ENCODE measurements at places on chromosomes 7 and 10.

- no peak for DNase-seq
Measured at GRCh38 chr10:106181501-106181900, 983.0 kb downstream of the SORCS1 start.

GRCh38 chr7:680411-681127 is 45.9 kb upstream of the DNAAF5 start:
- peak; percentile 42 for DNase-seq

GRCh38 chr10:88004451-88004850 is 141.0 kb downstream of the PTEN start:
- DNase-seq = no peak

DNA sequence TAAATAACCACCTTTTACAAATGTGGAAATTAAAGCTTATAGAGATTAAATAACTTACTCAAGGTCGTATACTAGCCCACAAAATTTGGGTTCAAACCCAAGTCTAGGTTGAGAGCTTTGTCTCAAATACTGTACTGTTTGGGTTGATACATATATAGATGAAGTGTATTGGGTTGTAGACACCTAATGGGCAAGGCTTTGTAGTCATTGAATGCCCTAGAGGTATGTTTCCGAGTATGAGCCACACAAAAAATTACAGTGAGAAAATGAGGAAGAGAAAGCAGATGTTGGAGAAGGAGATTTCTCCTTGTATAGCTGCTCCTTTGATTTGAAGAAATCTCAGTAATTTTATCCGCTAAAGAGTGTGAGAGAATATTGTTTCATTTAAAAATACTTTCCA is 60.6 kb downstream of the C1GALT1 start:
- DNase-seq = no peak

DNA sequence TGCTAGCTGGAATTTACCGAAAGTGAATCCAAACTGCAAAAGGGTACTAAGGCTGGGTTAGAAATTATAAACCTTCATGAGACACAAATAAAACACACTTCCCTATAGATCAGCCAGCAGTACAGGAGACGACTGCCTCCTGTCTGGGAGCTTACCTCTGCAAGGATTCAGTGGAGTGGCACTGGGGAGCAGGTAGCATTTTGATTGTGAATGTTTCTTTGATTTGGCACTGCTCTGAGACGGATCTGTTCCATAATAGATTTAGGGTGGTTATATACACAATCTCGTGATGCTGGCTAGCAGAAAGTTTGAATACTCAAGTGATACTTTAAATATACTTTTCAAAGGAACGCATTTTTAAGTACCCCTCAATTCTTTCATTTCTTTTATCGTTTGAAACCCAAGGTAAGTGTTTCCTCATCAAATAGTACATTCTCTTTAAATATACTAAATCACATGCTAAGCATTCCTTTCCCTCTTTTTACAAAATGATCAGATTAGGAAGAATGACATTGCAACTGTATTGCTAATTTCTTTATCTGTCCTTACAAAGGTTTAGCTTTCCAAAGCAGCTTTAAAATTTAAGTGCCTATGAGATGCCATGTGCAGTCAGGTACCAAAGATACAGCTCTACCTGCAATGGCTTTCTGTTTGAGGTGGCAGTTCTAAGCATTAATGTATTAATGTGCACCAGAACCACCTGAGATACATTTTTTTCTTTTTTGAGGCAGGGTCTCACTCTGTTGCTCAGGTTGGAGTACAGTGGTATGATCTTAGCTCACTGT is 20.6 kb upstream of the CHCHD3 start:
- no peak for DNase-seq

GRCh38 chr10:90175161-90175681 is 473.8 kb downstream of the KIF20B start:
- no peak for DNase-seq

DNA sequence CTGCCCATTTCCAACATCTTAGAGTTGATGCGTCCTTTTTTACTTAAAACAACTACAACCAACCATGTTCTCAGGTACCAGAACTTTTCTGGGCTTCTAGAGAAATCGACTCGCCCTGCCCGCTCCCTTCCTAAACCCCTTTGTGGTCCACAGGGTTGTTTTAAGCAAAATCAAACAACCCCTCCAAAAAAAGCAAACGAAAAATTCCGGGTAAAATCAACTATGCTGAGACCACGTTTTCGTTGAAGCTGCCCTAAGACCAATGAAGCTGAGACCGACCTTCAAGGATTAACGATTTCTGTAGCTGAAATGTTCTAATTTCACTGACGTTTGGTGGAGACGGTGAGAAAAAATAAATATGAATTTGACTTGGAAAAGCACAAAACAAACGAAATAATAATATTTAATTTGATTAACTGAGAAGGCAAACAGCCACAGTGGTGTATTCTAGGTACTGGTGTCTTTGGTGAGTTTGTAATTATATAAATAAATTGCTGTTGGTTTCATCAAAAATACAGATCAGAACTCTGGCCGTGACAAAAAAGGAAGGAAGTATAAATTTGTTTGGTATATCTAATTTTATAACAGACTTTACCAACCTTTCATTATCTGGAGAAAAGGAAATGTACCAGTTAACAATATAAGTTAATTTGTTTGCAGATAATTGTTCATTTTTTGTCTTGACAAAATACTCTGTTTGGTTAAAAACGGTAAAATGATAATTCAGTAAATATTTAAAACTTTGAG is 4.7 kb upstream of the IGF2BP3 start:
- DNase-seq = no peak

DNA sequence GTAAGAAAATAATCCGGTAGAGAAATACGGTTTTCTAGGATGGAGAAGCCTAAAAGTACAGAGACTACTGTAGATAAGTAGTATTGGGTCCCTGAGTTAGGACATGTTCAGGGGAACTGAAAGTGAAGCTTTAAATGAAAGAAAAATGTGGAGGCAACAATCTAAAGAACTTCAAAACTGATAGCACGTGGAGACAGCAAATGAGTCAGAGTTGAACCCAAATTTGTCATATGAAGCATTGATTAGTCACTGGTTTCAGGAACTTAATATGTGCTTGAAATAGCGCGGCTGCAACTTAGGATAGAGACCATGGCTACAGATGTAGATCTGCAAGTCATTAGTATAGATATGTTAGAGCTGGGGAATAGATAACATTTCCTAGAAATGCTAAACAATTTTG is 1138.6 kb upstream of the SORCS1 start:
- DNase-seq = no peak

GRCh38 chr7:97835296-97836138 is 36.7 kb downstream of the ASNS start:
- DNase-seq = peak; percentile 78

DNA sequence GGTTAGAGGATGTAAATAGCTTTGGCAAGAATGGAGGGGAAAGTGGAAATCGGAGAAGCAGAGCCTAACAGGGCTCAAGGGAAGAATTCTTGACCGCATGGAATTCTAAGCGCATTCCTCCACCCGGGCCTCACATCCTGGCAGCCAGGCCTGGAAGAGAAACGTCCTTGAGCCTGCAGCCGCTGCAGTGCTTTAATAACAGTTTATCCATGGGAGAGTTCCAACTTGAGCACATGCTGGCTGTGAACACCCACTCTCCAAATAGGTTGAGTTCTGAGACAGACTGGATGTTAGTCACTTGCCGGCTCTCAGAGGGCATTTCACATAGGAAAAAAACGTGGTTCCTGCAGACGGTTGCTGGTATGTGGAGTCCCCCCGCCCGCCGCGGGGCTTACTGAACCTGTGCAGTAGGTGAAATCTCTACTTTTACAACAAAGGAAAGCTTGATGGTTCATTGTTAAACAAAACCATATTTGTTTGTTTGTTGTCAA is 61.4 kb upstream of the STEAP1B start:
- peak; percentile 85 for DNase-seq

- no peak for DNase-seq
Measured at GRCh38 chr7:81956520-81956919, 186.7 kb upstream of the HGF start.
